ENCODE measurements at places on chromosomes 2 and 18. TPM values are rescaled to one million over a fixed set of nuclear protein-coding genes. Genes with fewer than 3 reads are reported as not detected.

SRD5A2 gene
- not detected for total RNA-seq

ACMSD gene
- not detected for total RNA-seq

GRCh38 chr2:119774026-119774425 lies 14.3 kb downstream of the PTPN4 start:
- DNase-seq, result no peak

DNA sequence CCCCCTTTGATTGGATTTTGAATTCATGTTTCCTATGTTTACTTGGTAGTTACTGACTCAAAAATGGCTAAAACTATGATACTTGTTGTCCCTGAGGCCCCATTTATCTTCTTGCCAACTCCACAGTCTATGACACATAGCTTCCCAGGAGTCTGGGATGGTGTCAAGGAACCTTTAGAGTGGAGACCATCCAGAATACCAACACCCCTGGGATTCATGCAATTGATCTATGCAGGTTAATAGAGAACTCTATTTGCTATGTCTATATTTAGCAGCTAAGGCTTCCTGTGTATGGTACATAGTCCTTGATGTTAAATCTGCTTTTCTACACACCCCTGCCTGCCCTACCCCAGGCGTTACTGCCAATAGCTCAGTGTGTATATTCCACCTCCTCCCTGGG lies 218.5 kb upstream of the HDAC4 start:
- DNase-seq, result no peak

DES gene
- 37.0 TPM for total RNA-seq

TNFRSF11A gene
- total RNA-seq, result 0.38 TPM

GRCh38 chr2:217880891-217881290 lies 121.9 kb downstream of the TNS1 start:
- DNase-seq, result no peak

DNA sequence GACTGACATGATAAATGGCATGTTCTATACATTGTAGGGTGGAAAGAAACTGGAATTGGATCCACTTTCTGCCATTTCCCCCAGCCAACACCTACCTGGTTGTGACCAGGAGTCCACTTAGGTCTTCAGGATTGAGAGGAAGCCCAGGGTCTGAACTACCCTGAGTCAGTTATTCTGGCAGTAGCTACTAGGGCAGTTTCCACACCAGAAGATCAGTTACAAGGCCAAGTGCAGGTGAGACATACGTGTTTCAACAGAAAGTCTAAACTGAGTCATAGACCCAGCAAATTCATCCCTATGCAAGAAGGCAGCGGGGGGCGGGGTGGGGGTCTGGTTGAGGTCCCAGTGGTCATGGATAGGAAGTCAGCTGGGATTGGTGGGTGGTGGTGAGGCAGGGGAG lies 21.9 kb downstream of the ANTXR1 start:
- no peak for DNase-seq

DNA sequence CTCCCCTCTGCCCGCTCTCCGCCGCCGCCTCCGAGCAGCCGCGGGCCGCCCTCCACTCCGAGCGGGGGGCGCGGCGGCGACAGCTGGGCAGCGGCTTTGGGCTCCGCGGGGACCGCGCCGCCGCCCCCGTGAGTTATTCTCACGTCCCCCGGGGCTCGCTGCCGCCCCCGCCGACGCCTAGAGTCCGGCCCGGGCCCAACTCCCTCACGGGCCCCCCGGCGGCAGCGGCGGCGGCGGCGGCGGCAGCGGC lies 645 bp downstream of the MIB1 start:
- no peak for DNase-seq

- DNase-seq, result no peak
These were observed 57.6 kb downstream of the PXDN start for GRCh38 chr2:1686784-1687105.

GRCh38 chr2:25690058-25690457 lies 16.7 kb upstream of the DTNB start:
- no peak for DNase-seq

DNA sequence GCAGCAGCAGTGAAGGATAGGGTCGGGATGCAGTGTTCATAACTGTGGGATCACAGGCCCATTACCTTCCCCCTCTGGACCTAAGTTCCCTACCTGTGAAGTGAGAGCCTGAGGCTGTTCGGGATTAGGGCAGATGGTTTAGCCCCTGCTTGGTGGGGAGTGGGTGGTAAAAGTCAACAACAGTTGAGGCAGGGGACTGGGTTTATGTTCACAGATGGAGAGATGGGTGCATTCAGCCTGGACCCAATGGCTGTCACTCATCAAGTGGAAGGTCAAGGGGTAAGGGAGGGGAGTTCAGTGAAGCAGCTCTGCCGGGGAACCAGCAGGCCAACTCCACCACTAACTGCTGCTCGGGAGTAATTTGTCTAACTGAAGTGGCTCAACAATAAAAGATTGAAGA lies 180.4 kb downstream of the FAM210A start:
- no peak for DNase-seq

- no peak for DNase-seq
These were observed 2.9 kb downstream of the HOXD11 start for GRCh38 chr2:176109946-176110345.

DNA sequence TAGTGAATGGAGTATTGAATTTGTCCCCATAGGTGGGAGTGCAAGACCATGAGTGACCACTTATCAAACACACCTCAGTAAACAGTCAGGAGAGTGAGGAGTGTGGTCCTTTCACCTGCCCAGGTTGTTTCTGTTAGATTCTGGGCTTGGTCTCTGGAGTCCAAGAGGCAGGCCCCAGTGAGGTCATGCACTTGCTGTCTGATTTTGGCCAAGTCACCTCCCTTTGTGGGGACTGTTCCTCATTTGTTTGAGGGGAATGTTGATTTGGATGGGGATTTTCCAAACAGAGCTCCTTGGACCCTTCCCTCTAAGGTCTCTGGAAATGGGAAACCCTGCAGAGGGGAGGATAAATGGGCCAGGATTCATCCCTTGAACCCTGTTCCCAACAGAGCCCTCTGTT lies 7.3 kb downstream of the IL1RN start:
- DNase-seq, result no peak

DNA sequence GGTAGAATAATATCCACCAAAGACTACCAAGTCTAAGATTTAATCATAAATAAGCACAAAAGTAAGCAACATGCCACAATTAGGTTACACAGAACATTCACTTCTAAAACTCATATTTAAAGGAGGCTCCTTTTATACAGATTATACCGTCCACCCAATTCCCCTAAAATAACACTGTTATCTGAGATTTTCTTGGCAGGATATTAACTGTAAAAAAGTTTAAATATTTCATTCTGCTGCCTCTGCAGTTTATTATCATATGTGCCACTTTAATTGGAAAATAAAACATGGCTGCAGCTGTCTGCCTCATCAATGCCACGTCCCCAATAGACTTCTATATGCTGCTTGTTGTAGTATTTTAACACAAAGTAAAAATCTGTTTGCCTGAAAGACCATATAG lies 140.9 kb downstream of the DTNB start:
- DNase-seq, result no peak

STAMBP gene
- total RNA-seq, result 34.5 TPM

GRCh38 chr18:42274488-42275137 lies 319.6 kb downstream of the PIK3C3 start:
- DNase-seq, result no peak

- no peak for DNase-seq
These were observed 51.2 kb upstream of the PXDN start for GRCh38 chr2:1795261-1796231.

GRCh38 chr2:23322567-23323197 lies 62.3 kb upstream of the KLHL29 start:
- no peak for DNase-seq

GAREM1 gene
- total RNA-seq, result 9.5 TPM

PROKR1 gene
- total RNA-seq, result 0.11 TPM

DNA sequence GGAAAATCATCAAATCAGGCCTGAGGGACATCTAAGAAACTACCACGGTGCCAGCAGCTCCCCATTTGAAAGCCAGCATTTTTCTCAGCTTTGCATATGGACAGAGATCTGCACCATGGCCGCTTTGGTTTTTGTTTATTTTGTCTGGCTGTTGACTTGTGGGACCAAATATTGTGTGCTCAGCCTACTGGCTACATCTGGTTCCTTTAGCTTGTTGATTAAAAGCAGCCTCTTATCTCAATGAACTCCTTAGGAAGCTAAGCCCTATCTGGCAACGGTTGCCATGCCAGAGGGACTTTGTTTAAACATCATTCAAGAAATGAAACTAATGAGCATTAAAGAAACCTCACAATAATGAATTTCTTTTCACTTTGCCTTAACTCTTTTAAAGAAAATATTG lies 32.4 kb upstream of the CCDC150 start:
- no peak for DNase-seq

HDAC4 gene
- total RNA-seq, result 45.8 TPM

DNA sequence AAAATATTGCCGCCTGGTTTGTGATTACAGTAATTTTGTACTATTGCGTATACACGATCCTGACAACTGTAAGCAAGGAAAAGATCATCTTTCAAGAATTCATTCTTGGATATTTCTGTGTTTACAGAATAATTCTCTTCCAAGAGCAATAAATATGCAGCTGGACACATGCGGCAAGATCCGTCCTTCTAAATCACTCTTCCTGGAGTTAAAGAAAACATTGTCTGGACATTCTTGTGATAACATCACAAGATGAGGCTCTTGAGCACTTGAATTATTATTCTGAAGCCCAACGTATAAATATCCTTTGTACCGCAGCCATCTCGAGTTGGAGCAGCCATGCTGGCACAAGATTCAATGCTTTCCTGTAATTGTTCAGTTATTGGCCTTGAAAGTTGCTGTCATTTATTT lies 9.9 kb downstream of the FHL2 start:
- no peak for DNase-seq

DNA sequence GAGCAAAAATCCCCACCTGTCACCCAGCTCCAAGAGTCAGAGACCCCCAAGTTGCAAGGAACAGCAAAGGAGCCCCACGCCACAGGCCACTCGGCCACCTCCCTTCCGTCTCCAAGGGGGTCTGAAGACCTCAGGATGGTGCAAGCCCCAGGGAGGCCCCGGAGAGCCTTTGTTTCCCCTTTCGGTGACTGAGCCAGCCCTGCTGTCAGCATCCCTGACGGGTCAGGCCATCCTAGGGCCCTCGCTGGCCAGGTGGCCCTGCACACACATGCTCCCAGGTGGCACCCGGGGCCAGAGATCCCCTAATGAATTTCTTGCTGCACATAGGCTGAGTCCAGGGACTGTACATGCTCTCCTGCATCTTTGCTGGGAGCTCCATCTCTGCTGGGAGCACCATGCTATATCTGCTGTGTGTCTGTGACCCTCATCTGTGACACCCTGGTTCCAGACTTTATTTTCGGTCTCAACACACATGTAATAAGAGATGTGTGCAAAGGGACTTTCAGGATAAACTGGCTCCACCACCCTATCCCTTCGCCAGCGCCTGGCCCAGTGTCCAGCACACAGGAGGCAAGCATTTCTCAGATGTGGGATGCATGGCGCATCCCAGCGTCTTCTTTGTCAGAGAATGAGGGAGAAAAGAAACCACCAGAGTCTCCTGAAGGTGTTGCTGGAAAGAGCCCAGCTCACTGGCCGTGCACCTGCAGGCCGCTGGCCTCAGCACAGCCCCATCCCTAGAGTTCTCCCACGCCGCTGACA lies 27.4 kb downstream of the ADI1 start:
- no peak for DNase-seq

TM4SF20 gene
- not detected for total RNA-seq

DNA sequence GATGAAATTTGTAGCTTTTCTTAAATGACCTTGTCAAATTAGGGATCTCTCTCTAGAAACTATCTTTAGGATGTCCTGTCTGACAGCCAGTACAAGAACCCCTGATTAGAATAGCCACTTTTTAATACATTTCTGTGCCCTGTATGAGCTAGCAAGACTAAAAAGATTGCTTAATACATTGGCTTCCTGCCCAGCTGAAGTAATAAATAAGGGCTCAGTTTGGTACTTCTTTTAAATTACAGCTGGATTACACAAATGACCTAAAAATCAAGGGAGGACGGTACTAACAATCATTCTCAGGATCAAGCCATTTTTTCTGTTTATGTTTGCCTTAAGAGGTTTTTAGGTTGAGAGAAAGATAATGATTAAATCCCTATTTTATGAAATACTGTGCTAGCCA lies 11.6 kb upstream of the OLA1 start:
- no peak for DNase-seq

- no peak for DNase-seq
These were observed 33.7 kb upstream of the LYPD6B start for GRCh38 chr2:149004836-149005235.

DNA sequence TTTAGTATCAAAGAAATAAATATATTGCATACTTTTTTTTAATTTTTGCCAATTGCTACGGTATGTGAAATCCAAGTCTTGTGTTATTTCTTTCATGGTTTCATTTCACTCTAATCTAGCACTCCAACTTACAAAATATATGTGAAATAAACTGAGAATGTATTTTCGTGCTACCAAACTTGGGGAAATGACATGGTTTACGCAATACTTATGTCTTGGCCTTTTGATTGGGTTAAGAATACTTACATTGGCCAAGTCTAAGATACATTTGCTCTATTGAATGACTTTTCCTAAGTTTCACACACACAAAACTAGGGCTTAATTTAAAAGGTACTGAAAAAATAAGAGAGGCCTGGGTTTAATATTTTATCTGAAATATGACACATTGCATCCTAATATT lies 80.5 kb downstream of the VRK2 start:
- no peak for DNase-seq

EVA1A gene
- total RNA-seq, result 11.5 TPM

C2orf81 gene
- total RNA-seq, result 8.8 TPM

DTYMK gene
- total RNA-seq, result 36.5 TPM

THSD7B gene
- total RNA-seq, result 0.16 TPM

DNA sequence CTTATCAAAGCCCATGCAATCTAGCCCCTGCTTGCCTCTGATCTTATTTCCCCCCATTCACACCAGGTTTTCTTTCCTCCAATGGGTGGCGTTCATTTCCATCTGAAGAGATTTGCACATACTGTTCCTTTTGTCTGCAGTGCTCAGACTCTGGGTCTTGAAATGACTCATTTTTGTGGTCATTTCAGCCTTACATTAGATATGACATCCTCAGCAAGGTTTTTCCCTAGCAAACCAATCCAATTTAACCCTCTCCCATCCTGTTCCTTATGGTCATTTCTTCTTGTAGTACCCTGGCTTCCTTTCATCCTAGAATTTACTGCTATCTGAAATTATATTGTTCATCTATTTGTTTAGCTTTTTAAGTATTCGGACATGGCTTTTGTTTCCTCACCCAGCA lies 42.5 kb upstream of the SCN1A start:
- DNase-seq, result no peak

GRCh38 chr2:39549718-39550464 lies 112.8 kb upstream of the MAP4K3 start:
- no peak for DNase-seq

DNA sequence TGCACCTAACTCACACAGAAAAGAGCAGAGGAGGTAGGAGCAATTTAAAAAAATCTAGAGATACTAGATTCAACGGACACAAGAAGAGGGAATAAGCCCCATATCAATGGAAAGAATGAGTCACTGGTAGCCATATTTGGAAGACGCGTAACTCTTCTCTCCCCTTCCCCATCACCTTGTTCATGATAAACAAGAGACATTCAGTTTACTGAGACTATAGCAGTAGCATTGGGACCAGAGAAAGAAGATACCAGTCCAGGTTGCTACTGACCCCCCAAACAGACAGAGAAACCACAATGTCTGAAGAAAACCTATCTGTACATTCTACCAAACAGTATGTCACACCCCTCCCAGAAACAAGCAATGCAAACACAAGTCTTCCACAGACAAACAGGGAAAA lies 81.1 kb downstream of the SLC66A3 start:
- no peak for DNase-seq
